Fibroblast of lung (primary cell): ENCODE measurements at places on chromosomes 7 and 10.

- DNase-seq, result peak; percentile 36
These were observed 91.2 kb downstream of the GTF2IRD1 start for GRCh38 chr7:74544706-74545469.

DNA sequence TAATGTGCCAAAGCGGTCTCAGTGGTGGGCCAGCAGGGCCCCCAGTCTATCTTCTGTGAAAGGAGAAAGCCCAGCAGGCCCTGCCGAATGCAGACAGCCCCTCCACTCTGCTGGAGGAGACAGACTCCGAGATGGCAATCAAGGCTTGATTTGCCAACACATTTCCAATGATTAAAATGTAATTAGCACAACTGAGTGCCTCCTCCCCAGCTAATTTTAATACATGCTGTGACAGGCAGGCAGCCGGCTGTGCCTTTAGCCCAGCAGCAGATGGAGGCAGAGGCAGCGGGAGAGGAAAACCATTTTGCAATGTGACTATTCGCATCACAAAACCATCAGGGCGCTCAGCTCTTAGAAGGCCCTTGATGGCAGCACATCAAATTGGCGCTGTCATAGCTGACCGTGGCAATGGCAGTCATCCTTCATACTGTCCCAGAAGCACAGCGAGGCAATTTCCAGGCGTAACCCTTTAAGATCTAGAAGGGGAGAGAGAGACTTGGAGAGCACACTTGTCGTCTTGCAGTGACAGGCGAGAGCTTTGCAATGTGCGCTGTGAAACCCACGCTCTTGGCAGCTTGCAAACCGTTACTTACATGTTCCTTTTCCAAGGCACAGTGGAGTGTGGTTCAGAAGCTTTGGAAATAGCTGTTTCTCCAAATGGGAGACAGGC lies 714.8 kb upstream of the GALNT17 start:
- DNase-seq, result no peak

GRCh38 chr7:109259151-109259550 lies 689.5 kb downstream of the DNAJB9 start:
- no peak for DNase-seq

- DNase-seq, result peak; percentile 80
These were observed 96.0 kb downstream of the MTERF1 start for GRCh38 chr7:91784469-91784868.

DNA sequence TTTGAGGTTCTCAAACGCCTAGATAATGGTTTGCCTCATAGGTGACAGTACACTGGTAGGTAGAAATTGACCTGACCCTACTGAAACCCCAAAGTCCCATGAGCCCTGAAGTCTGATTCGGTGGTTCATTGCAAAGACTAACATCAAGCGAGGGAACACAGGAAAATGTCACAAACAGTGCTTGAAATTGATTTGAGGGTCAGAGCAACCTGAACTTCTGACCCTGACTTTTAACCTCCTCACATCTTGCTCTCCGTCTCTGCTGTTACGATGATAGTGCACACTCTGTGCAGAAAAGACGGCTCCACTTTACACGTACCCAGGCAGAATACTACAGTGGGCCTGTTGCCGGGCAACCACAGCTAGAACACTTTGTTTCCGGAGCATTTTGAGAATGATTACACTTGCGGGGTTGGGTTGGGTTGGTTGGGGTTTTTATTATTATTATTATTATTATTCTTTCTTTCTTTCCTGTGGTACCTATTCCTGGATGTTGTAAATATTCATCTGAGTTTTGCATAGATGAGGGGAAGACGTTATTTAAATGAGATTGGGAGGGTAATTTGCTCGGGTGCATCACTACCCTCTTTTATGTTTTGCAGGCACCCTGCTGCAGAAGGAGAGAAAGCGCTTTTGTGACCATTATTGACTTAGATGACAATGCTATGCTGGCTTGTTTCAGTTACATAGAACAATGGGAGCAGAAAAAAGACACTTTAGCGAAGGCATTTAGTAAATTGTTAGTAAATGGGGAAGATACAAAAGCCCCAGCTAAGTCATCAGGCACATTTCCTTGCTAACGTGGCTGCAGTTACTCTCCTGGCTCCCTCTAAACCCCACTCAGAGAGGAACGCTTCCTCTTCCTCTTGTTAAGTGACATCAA lies 438.1 kb upstream of the NRP1 start:
- DNase-seq, result no peak
